Fibroblast of mammary gland (primary cell): ENCODE measurements at places on chromosomes 11 and 22.

DNA sequence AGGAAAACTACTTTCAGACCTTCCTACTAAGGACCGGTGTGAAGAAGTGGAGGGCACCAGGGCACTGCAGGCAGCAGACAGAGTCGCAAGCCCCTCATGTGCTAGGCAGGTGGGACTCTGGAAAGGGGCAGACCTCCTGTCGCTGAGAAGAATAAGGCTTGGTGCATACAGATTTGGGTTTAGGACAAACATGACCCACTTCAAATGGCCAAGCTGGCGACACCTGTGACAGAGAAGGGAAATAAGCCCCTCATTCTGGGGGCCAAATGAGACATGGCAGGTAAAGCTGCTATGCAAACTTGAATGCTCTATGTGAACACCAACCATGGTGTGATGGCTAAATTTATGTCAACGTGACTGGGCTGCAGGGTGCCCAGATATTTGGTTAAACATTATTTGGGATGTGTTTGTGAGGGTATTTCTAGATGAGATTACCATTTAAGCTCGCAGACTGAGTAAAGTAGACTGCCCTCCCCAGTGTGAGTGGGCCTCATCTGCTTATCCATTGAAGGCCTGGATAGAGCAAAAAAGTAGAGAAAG lies 112.4 kb upstream of the PITPNB start:
- DNase-seq = no peak

- DNase-seq = no peak
Measured at GRCh38 chr22:32697331-32697995, 104.0 kb upstream of the TIMP3 start.

DNA sequence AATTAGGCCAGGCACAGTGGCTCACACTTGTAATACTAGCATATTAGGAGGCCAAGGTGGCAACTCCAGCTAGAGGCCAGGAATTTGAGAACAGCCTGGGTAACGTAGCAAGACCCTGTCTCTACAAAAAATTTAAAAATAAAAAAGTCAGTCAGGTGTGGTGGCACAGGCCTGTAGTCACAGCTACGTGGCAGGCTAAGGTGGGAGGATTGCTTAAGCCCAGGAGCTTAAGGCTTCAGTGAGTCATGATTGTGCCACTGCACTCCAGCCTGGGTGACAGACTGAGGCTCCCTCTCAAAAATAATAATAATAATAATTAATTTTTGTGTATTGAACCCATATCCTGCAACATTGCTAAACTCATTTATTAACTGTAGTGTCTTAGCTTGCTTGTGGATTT lies 15.3 kb upstream of the TRIM29 start:
- no peak for DNase-seq

- no peak for DNase-seq
Measured at GRCh38 chr22:23101524-23101923, 31.2 kb downstream of the GNAZ start.

DNA sequence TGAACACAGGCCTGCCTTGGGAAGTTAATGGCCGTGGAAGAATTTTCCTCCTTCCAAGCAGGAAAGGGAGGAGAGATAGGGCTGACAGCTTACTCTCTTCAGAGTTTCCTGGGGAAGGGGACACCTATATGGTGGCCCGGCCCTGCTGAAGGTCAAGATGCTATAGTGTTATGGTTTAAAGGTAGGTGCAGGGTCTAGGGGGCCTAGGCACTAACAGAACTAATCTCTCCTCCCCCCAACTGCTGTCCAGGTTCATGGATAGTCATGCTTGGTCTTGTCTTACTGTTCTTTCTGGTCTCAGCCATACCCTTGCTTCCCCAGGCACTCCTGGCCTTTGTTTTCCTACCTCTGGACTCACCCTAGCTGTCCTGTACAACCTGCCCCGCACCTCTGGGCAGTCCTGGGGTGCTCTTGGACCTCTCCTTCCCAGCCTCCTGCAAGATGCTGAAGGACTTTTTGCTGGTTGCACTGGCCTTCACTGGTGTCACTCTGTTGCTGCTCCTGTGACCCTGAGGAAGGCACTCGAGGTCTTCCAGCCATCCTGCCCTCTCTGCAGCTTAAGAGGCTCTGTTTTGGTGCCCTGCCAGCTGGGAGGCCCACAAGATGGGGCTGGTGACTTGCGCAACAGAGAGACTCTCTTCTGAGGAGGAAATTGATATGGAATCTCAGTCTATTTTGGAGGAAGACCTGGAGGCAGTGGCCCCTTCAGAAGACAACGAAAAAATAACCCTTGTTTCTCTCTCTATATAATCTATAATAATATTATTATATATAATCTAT lies 17.9 kb downstream of the SEC14L3 start:
- no peak for DNase-seq

- no peak for DNase-seq
Measured at GRCh38 chr11:120750647-120751549, 239.3 kb downstream of the GRIK4 start.

DNA sequence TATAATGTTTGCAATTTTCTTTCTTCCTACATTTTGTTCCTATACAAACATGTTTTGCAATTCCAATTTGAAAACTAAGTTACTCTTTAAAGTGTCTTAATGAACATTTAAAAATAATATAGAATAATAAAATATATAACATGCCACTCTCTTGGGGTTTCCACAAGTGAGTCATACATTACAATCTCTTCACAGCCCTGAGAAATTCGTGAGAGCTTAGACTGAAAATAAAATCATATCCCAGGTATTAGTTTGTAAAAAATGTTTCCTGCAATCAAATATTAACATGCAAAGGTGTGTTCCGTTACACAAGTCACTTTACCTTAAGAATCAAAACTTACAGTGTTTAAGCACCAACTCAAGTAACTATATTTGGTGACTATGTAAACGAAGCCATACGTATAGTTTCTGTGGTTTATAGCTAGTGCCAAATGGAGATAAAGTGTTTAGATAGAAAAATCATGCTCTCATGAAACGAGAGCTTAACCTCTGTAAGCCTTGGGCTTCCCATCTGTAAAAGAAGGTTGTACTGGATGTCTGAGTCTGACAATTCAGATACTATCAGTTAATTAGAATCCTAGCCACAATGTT lies 253.6 kb upstream of the ANO3 start:
- no peak for DNase-seq

DNA sequence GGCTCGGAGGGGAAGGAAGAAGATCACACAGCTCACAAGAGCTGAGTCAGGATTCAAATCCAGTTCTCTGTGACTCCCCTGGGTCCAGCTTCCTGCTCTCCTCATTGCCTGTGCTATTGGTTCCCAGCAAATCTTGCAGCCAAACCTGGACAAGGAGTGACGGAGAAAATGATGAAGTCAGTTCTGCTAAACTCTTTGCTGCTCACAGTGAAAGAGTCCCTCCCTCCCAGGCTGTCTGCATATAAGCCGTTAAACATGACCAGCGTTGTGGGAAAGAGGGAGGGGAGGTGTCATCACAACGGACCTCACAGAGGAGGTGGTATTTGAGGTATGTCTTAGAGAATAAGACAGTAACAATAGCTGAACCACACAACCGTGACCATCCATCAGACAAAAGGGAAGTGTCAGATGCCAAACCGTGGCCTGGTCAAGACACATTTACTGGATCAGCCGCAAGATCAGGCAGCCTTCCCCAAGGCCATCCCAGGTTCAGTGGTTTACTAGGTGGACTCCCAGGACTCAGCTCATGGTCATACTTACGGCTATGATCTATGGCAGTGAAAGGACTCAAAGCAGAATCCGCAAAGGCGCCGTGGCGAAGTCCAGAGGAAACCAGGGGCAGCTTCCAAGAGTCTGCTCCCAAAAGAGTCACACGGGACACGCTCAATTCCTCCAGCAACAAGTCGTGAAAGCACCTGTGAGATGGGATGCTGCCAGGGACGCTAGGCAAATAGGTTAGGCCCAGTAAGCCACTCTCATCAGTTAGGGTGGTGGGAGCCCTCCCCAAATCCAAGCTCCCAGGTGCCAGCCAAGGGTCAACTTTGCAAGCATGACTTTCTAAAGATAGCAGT lies 2.8 kb upstream of the CYTH4 start:
- DNase-seq = peak; percentile 54

- DNase-seq = no peak
Measured at GRCh38 chr11:66032957-66033735, 6.9 kb upstream of the CATSPER1 start.

- no peak for DNase-seq
Measured at GRCh38 chr11:72514331-72514730, 80.0 kb upstream of the CLPB start.

GRCh38 chr11:5600374-5600851 lies 4.0 kb downstream of the TRIM6 start:
- peak; percentile 66 for DNase-seq

- DNase-seq = no peak
Measured at GRCh38 chr11:44963136-44963535, 12.5 kb upstream of the TP53I11 start.

GRCh38 chr11:70579316-70579955 lies 181.1 kb downstream of the CTTN start:
- DNase-seq = no peak

GRCh38 chr22:50505276-50505775 lies 2.2 kb downstream of the LMF2 start:
- DNase-seq = no peak

DNA sequence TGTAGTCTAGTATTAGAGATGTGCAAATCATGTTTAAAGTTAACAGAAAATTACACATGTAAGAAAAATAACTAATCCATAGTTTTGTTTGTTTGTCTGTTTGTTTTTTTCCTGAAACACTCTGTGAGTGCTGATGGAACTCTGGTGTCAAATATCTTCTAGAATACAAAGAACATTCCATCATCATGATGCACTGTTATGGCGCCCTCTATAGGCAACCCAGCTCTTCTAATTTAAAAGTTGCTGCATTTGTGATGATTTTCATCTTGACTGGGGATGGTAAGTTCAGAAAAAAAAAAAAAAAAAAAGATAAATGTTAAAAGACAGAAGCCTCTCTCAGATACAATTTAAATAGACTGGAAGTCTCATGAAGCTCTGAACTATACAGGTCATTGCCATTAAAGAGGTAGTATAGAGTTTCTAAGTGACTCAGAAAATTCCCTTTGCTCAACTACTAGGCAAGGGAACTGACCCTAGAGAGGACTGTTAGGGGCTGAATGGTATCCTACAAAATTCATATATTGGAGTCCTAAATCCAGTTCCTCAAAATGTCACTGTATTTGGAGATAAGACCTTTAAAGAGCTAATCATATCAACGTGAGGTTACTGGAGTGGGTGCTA lies 597.2 kb upstream of the ANO3 start:
- peak; percentile 22 for DNase-seq

- DNase-seq = no peak
Measured at GRCh38 chr22:33272871-33273270, 214.7 kb upstream of the SYN3 start.

- no peak for DNase-seq
Measured at GRCh38 chr11:119789766-119790407, 60.9 kb upstream of the NECTIN1 start.

DNA sequence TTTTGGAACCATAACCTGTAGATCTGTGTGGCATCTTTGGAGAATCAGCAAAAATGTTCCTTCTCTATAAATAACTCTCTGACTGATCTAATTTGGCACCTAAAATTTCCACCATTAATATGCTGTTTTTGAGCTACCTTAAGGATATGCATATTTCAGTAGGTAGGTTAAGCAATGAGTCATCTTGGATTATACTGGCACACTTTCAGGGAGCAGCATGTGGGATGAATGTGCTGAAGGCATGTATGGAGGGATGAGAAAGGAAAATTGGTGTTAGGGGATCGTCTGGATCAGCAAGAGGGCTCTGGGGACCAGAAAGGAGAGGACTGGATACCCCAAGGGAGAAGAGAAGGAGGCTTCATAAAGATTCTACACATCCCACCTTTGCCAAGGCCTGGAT lies 44.6 kb upstream of the ELF5 start:
- no peak for DNase-seq

- peak; percentile 8 for DNase-seq
Measured at GRCh38 chr11:99069856-99070444, 49.2 kb downstream of the CNTN5 start.

- DNase-seq = peak; percentile 93
Measured at GRCh38 chr11:62539238-62539925, 7.2 kb downstream of the AHNAK start.

- peak; percentile 55 for DNase-seq
Measured at GRCh38 chr11:86440843-86441242, 66.2 kb downstream of the CCDC81 start.

DNA sequence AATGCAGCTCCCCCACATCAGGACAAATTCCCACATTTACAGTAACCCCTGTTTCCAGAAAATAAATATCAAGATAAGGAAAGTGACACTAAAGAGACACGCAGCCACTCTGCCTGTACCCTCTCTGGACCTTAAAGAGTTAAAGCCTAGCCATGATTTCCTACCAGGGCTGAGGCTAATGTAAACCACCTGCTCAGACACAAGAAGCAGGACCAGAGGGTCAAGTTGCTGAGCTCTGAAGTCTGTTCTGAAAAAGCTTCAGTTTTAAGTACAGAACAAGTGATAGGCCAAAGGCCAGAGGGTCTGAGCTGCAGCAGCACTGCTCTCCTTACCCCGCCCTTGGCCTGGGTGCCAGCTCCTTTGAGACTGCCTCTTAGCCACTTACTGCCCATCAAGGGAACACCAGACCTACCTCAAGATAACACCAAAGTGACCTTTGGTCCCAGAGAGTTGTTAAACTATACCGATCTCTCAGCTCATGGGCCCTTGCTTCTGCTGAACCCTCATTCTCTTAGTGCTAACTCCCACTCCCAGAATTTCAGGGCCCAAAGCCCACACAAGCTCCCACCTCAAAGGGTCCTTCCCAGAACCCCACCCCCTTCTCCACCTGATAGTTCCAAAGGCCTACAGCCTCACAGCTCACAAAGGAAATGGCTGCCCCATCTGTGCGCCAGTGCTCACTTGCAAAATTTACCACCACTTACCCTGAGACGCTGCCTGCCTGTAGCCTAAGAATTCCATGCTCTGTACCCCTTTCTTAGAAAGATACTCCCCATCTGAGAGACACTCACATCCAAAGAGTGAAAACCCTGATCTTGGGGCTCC lies 40.5 kb downstream of the IL18BP start:
- peak; percentile 73 for DNase-seq

DNA sequence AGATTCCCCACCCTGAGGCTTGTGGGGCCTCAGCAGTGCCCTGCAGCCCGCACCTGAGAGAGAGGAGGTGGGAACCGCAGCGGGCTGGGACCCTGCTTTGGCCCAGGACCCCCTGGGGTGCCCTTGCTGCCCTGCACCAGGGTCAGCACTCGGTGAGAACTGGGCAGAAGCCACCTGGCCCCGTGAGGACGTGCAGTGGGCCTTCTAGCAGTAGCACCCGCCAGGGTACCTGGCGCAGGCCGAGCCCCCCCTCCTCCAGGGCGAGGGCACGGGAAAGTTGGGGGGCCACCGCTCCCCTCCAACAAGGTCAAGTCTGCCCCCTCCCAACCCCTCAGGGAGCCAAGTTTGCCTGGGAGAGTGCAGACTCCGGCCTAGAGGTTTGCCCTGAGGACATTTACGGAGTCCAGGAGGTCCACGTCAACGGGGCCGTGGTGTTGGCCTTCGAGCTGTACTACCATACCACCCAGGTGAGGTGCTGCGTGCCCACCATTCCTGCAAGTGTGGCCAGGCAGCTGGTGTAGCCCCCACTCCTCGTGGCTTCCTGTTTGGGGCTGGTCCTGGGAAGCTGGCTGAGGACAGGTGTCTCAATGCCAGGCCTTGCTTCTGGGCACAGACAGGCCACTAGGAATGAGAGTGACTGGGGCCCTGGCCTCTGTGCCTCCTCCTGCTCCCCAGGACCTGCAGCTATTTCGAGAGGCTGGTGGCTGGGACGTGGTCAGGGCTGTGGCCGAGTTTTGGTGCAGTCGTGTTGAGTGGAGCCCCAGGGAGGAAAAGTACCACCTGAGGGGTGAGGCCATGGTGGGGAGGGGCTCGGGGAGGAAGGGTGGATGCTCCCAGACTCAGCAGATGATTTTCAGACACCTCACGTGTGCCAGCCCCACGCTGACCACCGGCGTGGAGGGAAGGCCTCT lies 3.5 kb downstream of the PGGHG start:
- no peak for DNase-seq
